ENCODE measurements at places on chromosomes 3 and 15.
A peak's percentile ranks its signal among the peaks of the same experiment; 100 is the strongest.

DNA sequence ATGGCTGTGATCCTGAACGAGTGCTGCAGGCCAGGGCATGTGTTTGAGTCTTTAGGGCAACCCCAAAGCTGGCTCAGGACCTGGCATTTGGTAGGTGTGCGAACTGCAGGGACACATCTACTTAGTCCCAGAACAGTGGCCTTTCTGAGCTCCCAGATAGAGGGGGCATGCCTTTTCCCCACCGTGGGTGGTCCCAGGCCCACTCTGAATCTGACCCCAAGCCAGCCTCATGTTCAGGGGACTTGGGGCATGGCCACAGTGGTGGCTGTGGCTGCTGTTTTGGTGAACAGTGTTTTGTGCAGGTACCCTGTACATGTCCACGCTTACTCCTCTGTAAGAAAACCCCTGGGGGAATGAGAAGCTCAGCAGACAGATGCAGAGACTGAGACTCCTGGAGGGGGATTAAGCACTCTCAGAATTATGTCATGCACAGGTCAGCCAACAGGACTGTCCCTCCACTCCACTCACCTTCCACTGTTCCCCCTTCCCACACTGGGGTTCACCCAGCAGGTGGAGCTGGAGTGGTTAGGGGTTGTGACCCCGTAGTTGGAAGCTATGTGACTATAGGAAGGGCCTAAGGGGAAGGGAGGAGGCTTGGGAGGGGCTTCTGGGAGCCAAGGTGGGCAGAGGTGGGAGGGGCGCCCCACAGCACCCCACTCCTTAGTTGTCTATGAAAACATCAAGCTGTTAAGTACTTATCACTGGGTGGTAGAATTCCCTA, 16.4 kb downstream of the ESYT3 start:
- ATAC-seq = no peak

DNA sequence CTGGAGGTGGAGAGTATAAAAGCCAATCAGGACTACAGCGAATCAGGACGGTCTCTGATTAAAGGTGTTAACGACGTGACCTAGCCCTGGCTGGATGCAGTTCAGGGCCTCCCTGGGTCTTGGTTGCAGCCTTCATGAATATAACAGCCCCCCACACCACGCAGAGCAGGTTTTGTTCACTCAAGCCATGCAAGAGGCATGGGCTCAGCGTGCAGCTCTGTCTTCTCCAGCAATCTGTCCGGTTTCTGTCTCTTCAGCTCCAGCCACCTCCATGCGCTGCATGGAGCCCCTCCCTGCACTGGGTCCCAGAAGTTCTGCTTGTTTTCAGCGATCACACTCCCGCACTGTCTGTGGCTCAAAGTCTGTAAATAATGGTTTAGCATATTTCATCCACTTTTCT, 57.1 kb upstream of the CHRNA7 start:
- ATAC-seq = no peak

- ATAC-seq = no peak
These were observed 26.3 kb downstream of the B3GNT5 start for GRCh38 chr3:183279371-183279770.

DNA sequence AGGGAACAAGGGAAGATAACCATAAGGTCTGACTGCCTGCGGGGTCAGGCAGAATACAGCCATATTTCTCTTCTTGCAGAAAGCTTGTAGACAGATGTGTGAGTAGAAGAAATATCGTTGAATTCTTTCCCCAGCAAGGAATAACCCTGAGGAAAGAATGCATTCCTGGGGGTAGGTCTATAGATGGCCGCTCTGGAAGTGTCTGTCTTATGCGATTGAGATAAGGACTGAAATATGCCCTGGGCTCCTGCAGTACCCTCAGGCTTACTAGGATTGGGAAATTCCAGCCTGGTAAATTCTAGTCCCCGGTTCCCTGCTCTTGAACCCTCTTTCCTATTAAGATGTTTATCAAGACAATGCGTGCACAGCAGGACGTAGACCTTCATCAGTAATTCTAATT, 15.8 kb upstream of the SST start:
- ATAC-seq = no peak

DNA sequence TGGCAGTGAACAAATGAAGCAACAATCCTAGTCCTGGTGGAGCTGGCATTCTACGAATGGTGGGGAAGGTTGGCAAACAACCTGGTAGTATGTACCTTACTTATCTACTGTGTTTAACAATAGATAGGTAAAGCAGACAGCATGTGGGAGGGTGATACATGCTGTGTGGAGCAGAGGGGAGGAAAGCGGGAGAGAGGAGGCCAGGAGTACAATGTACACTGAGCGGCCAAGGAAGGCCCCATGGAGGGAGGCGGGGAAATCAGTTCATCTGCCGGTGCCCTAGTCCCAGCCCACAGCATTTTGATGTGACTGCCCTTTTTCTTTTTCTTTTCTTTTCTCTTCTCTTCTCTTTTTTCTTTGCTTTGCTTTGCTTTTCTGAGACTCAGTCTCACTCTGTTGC, 5.3 kb upstream of the RHCG start:
- no peak for ATAC-seq

- no peak for ATAC-seq
These were observed 25.3 kb downstream of the PTPN23 start for GRCh38 chr3:47405820-47406761.

DNA sequence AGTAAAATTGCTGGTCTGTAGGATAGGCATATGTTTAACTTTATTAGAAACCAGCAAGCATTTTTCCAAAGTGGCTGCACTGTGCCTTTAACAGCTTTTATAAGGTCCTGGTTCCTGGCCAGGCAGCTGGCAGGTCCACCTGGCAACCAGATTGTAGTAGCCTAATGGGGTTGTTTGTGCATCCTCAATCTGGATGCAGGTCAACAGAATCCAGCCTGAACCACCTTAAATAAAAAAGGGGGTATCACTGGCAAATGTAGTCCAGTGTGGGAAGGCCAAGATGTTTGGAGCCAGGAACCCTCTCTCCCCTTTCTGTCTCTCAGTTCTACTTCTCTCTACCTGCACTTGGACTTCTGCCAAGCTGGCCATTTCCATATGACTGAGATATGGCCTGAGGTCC, 200.3 kb downstream of the ZNF621 start:
- ATAC-seq = no peak

DNA sequence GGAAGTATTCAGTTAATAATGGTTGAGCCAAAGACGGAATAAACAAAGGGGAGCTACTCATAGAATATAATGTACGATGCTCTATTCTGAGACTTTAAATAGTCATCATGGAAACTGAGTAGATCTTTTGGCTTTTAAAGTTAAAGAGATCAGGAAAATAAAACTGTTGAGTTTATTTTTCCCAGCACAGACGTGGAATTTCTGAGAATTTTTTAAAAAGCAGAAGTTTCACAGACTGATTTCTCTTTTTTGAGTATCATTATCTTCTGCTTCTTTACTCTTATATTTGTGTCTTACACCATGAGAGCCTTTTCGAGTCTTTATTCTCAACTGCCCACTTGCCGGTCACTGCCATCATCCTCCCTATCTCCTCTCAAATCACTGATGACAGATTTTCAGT, 13.2 kb downstream of the P2RY14 start:
- ATAC-seq = no peak

- no peak for ATAC-seq
These were observed 14.0 kb downstream of the SMAD6 start for GRCh38 chr15:66715720-66716655.

GRCh38 chr3:33388374-33389100, 51.7 kb downstream of the UBP1 start:
- no peak for ATAC-seq

DNA sequence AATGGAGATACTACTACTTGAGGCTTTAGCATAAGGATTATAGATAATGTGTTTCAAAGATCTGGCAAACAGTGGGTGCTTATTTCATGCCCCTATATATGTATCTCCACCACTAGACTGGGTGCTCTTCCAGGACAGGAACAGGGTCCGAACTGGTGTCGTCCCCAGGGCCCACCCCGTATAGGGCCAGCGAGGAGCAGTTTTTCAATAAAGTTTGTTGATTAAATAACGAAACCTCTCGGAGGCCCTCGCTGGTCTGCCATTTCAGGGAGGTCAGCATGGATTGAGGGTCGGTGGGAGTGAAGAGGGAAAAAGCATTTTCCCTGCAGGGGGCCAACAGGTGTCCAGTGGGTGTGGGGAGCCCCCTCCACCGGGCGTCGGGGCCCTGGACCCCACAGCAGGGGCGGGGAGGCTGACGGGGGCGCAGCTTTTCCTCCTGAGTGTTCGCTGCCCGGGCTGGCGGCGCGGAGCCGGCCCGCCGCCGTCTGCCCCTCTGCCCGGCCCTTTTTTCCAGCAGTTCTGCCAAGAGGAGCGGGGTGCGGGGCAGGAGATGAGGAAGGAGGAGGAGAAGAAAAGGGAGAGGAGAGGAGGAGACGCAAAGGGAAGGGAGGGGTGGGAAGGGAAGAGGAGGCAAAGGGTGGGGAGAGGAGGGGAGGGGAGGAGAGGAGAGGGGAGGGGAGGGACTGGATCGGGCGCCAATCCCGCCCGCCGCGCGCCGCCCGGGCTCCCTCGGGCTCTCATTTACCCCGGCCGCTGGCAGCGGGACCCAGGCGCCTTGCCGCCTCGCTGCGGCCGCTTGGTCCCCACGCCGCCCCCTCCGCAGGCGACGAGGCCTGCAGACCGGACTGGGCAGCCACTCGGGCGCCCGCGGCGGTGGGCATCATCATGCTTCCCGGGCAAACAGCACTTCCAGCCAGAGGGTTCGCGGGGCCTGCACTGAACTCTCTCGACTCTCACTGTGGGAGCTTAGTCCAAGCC, 66.3 kb downstream of the ISG20 start:
- no peak for ATAC-seq

- peak; percentile 91 for ATAC-seq
These were observed 238.7 kb downstream of the ZPLD1 start for GRCh38 chr3:102673271-102674115.

DNA sequence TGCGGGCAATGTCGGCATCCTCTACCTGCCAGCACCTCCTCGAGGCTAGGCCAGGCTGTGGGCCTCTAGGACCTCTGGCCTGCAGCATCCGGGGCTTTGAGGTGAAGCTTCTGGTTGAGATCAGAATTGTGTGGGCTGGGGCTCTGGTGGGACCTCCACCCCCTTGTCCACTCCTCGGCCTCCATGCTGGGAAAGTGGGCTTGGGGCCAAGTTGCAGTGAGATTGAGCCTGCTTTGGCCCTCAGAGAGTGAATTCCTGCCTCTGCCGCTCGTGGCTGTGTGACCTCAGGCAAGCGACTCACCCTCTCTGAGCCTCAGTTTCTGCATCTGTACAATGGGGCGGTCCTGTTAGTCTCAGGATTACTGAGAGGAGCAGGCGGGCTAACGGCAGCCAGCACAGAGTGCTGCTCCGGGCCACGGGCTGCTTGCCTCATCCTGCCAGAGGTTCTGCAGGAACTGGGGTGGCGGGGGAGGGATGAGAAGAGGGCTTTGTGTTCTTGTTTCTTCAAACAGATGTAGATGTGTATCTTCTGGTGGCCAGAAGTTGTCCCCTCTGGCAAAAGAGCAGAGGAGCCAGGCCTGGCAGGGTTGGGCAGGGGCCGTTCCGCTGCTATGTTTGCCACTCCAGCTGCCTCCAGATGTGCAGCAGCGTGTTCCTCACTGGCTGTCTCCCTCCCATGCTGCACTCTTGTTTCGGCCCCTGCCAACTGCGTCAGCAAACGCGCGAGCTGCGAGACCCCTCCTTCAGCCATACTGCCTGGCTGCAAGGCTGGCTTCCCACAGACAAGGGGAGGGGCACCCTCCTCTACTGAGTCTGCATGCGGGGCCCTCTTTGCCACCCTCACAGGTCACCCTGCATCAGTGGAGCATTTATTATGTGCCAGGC, 33.7 kb downstream of the FBLN2 start:
- ATAC-seq = no peak

- no peak for ATAC-seq
These were observed 16.5 kb upstream of the IGDCC3 start for GRCh38 chr15:65394280-65394789.

- peak; percentile 88 for ATAC-seq
These were observed 87.0 kb upstream of the ALDH1L1 start for GRCh38 chr3:126267169-126267975.

DNA sequence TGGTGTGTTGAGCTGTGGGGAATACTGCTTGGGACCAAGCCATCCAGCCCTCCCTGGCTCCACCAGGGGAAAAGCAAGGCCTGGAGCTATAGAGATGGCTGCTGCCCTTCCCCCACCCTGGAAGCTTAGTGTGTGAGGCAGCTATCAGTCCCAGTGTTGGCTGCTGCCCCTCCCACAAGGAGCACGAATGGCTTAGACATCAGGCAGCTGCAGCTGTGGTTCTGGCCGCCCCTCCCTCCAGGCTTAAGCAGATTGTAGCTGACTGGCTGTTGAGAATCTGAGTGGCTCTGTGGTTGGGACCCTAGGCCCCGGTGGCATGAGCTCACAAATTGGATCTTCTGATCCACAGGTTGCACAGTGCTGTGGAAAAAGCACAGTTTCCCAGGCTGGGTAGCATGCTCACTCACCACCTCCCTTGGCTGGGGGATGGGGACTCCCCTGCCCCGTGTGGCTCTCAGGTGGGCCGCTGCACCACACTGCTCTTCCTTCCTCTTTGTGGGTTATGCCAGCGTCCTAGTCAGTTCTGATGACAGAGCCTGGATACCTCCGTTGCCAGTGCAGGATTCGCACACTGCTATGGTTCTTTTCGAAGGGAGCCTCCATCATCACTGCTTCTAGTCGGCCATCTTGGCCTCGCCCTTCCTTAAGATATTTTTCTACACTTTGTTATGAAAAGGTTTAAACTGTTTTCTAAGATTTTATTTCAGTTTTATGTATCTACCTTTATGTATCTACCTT, 21.2 kb upstream of the SUCNR1 start:
- no peak for ATAC-seq

DNA sequence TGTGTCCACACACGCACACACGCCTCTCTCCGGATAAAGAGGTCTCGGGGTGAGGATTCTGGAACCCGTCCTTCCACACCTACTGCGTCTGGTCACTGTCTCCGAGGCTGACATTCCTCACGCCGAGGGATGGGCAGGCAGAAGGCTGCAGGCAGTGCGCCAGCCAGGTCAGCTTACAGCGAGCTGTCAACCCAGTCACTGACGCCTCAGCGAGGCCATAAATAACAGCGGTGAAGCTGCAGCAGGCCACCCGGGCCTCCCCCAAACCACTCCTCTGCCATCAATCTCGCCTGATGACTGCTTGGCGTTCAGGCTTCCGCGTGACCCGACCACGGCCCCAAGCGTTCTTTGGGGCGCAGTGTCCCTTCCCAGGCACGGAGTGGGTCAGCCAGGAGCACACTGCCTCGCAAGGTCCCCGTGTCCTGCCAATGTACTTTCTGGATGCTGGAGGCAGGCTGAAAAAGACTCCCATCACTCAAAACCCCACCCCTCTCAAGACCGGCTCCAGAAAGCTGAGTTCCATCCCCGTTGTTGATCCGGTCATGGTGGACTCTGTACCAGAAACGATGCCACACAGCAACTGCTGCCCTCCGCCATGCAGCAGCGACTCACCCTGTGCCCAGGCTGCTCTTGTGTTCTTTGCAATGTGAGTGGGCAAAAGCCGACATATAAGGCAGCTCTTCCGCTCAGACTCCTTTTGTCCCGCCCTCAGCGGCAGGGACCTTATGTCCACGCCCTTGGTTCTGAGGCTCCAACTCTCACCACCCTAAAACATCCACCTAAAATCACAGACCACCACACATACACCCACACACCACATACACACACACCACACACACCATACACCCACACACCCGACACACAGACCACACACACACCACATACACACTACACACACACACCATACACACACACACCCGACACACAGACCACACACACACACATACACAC, 27.1 kb downstream of the CPN2 start:
- peak; percentile 74 for ATAC-seq

GRCh38 chr3:27353221-27353620, 16.0 kb downstream of the NEK10 start:
- ATAC-seq = no peak

Data from SK-N-SH treated with all-trans-retinoic acid at 6 μM for 48 hours (cell line).